SHP77 treated with DMSO at 0.1 percent for 48 hours (cell line): ENCODE measurements at places on chromosomes 4 and X.

DNA sequence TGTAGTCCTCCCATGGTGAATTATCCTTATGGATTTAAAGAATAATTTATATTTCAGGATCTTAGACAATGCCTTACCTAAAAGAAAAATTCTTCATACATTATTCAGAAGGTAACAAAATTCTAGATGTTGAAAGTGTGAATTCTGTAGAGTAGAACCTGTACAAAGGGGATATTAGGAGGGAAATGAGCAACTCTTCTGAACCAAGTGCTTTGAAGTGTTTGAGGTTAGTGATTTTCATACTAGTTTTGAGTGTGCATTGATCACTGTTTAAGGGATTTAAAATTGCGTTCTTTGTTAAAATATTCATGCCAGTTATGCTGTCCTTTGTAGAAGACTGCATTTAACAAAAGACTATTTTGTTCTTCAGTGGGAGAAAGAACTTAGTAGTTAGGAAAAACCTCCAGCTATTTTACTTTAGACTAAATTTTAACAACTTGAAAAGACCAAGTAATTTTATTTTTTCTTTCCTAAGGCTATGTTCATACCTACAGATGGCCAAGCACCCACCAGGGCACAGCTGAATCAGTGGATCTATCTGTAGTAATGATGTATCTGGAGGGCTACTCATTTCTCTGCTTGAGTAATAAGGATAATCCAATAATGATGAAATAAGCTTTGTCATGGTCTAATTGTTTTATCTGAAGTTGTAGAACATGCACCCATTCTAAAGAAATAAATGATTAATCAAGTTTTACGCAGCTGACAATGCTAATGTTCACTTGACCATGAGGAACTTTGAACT is 134.3 kb upstream of the RPS6KA6 start:
- DNase-seq: no peak

DNA sequence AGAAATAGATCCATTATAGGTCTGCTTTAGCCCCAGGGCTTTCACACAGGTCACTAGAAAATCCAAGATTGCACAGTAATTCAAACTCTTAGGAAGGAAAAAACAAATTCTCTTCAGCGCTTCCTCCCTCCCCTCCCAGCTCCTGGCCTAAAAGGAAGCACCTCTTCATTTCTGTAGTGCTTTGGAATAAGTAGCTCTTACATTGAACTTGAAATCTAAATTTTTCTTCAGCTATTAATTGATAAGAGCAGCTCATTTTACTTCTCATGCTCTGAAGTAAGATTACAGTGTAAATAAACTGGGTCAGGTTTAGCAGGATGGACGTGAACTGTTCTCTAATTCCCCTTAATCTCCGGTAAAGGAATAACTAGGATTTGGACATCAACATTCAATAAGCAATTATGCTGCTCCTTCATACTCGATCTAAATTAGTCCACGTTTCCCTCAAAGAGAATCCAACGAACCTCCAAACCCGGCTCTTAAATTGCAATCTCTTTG is 10.9 kb upstream of the SEL1L3 start:
- DNase-seq: no peak

DNA sequence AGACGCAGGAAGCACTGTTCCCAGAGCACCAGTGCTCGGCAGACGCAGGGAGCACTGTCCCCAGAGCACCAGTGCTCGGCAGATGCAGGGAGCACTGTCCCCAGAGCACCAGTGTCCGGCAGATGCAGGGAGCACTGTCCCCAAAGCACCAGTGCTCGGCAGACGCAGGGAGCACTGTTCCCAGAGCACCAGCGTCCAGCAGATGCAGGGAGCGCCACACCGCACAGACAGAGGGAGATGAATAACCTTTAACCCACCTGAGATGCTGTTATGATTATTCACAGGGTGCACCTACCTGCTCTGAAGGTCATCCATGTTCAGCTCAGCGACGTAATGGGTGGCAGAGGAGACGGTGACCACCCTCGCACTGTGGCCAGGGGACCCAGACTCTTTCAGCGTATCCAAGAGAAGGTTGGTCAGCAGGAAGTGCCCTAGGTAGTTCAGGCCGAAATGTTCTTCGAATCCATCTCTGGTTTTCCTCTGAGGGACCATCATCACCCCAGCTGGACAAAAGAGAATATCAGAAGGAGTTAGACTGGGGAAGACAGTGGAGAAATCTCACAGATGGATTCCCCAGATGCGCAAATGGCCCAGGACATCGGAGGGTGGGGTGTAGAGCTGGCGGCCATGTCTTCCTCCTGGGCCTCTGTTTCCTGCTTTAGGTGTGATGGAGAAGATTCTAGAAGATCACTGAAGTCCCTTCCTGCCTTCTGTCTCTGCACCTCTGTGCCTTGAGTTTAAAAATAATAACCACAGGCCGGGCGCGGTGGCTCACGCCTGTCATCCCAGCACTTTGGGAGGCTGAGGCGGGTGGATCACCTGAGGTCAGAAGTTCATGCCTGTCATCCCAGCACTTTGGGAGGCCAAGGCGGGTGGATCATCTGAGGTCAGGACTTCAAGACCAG is 234.1 kb downstream of the DHRSX start:
- DNase-seq: no peak

DNA sequence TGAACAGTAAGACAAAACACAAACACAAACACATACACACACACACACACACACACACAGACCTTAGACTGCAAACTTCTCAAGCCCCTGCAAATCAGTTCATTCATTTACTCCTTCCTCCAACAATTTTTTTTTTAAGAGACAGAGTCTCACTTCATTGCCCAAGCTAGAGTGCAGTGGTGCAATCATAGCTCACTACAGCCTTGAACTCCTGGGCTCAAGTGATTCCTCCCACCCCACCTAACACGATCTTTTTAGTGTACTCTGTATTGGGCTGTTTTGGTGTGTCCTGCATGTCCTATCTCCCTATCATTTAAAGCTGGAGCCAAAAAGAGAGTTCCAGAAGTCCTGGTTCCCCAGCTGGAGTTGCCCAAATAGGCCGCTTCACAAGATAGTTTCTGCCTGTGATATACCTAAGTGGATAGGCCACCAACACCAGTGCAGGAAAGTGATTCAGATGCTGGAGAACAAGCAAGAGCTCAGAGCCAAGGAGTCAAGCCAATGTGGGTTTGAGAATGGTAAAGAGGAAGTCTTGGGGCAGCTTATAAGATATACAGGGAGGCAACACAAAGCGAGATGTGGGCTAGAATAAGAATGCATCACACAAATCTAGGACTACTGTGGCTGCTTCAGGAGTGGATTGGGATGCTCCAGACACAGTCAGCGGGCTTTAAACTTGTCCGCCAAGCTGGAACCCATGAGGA is 85.4 kb upstream of the RAPGEF2 start:
- no peak for DNase-seq

DNA sequence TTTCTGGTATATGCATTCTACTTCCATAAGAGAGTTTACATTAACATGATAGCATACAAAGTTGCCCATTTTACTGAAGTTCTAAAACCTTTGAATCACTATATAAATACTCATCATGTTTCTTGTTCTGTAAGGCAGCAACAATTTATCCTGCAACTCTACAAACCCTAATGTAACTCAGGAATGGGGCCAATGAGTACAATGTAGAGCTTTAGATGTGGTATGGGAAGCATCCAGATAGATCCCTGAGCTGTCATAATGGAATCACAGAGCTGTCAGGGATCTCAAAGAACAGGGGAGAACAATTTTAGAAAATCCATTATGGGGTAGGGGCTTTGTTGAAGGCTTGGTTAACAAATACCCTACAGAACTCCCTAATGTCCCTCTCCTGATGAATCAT is 88.5 kb downstream of the DCUN1D4 start:
- no peak for DNase-seq

DNA sequence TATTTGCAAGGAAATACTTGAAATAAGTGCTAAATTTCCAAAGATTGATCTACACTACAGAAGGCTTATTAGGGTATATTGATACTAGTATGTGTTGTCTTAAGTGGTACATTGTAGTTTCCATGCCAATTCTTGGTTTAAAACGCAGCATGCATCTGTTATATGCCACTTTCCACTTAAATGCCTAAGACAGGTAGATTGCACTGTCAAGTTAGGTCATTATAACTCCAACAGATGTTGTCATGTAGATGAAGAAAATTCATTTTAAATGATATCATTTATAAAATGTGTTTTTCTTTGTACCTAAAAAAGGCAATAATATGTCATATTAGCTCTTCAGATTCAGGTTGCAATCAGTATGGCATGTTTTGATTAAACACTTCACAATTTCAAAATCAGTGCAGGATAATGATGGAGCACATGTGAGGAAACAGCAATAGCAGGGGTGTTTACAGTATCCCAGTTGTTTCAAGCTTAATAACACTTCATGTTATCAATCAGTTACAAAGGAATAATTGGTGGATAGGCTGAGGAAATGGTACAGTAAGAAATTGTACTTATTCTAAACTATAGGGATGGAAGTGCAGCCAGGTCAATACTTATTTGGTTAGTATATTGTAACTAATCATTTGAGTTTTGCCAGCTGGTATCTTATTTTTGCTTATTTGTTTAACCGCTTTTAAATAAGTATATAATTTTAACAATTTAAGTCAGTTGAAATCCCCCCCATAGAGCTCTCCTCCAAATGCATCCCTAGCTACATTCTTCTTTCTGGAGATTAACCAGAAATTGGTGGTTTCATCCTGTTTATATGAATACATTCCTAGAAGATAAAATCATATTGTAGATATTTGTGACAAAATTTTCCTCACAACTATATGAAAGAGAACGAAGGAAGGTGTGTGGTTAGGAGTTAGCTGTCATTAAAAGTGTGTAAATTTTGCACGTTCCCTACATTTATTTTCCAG is 454.4 kb upstream of the ATOH1 start:
- no peak for DNase-seq
